ENCODE measurements at places on chromosomes 6 and 20.

DNA sequence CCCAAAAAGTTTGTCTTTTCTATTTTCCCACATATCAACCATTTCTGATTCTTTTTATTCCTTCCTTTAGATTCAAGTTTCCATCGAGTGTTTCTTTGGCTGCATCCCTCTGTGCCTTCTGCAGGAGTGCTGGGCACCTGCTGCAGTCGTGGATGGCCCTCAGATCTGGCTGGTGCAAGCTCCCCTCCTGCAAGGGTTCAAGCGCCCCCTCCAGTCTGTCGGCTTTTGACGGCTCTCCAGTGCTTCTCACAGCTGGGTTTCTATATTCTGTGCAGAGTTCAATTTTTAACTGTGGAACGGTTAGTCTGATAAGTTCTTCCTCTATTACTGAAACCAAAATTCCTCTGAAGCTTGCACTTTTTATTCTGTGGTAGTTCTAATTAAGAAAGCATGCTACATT, 132.1 kb downstream of the HUS1B start:
- no peak for DNase-seq

DNA sequence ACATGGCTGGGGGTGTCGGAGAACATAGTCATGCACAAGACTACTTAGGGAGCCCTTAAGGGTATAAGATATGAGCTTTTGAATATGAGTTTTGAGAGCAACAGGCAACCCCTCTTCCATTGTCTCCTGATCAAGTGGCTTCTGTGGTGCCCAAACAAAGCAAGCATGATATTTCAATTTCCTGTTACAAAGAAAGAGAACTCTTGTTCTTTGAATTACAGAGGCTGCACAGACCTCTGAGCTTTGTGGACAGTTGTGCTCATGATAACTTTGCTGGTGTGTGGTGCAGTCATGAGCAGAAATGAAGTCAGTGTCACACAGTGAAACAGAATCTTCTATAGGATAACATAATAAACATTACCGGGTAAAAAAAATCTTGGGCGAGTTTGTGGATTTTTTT, 66.8 kb upstream of the THEMIS start:
- no peak for DNase-seq

DNA sequence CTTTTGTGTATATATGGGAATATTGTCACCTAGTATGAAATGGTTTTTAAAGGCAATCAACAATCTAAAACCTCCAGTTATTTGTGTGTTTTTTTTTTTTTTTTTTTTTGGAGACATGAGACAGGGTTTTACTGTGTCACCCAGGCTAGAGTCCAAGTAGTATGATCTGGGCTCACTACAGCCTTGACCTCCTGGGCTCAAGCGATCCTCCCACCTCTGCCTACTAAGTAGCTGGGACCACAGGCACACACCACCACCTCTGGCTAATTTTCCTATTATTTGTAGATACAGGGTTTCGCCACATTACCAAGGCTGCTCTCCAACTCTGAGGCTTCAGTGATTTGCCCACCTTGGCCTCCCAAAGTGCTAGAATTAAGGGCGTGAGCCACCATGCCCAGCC, 349.9 kb downstream of the UTRN start:
- no peak for DNase-seq

DNA sequence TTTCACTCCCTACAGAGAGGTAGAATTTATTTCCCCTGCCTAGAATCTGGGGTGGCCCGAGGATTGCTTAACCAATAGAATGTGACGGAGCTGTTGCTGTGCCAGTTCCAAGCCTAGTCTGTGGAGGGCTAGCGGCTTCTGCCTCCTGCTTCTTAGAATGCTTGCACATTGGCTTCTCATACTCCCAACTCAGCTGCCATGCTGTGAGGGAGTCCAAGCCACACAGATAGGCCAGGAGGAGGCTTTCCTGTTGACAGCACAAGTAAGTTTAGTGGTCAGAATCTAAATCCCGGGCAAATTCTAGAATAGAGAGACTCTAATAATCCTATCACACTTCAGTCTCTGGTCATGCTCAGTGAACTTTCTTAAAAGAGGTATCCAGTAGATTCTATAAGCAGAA, 57.5 kb upstream of the SNRPB2 start:
- no peak for DNase-seq

DNA sequence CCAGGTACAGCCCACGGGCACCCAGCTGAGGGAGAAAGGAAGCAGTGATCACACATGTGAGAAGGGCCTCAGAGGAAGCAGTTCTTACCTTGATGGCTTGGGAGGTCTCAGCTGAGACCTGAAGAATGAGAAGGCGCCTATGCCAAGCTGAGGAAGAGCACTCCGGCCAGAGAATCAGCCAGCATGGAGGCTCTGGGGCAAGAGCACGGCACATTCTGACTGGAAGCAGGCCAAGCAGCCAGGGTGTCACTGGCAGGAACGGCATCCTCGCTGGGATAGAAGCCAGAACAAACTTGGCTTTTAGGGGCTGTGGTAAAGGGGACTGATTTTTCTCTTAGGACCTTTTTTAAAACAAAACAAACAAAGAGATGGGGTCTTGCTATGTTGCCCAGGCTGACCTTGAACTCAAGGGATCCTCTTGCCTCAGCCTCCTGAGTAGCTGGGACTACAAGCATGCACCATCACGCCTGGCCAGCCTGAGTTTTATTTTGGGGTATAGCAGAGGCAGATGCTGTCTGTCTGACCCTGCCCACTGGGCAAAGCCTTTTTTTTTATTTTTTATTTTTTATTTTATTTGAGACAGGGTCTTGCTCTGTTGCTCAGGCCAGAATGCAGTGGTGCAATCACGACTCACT, 17.6 kb downstream of the GHRH start:
- DNase-seq = no peak

GRCh38 chr6:157542414-157543160, 161.6 kb downstream of the ZDHHC14 start:
- DNase-seq = no peak

DNA sequence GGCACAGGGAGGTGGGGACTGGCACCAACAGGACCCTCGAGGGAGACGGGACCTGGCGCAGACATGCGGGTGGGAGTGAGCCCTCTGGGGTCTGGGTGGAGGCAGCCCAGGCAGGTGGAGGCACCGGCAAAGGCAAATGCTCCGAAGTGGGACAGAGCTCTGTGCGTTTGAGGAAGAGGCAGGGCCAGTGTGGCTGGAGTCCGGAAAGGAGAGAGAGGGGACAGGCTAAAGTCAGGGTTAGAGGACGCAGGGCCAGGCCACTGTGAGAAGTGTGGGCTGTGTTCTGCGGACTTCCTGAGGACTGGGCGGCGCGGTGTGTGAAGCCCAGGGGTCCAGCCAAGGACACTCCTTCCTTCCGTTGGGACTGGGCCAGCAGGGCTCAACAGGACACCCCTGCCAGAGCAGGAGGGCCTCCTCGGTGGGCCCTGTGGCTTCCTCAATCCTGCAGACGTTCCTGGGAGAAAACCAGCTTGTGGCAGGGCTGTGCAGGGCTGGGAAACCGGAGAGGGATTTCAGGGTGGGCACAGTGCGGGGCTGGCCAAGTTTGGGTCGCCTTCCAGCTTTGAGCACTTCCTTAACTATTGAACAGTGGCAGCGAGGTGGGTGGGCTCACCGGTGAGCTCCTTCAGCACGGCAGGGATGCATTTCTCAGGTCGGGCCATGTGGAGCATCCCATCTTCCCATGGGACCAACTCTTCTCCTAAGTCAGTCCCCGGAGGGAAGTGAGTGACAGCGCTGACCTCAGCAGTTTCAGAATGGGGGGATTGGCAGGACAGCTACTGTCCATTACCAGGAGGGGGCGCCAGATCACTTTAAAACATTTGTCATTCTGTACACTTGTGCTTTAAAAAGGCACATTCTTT, 22.5 kb downstream of the MOCS3 start:
- no peak for DNase-seq

- no peak for DNase-seq
Observed at GRCh38 chr6:155023717-155024116, 28.6 kb downstream of the TIAM2 start.

GRCh38 chr6:125658136-125658535, 91.3 kb upstream of the HEY2 start:
- no peak for DNase-seq

DNA sequence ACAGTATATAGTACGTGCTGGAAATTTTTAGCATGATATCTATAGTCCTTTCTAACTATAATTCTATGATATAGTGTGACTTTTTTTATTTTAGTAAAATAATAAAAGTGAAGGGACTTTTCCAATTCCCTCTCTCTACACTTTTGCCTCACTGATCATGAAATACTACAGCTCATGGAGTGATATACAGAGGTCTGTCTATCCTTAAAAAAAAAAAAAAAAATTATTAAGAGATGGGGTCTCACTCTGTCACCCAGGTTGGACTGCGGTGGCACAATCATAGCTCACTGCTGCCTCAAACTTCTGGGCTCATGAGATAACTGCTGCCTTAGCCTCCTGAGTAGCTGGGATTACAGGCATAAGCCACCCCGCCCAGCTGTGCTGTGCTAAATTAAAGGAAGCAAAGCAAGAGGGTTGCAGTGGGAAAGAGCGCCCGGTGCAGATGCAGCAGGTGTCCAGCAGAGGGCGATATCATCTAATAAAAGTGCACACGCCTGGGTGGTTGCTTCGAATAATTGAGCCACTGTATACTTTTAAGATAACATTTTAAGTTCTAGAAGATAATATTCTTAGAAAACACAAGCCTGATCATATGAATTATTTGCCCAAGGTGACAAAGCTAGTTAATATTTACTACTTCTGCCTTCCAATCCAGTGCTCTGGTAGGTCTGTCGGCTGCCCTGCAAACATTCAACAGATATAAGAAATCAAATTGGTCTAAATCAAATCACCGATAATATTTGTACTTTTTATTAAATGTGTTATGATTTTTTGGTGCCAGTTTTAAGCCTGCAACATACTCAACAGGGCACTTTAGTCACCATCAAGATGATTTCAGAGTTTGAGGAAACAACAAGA, 94.9 kb upstream of the NT5E start:
- no peak for DNase-seq

GRCh38 chr6:44049163-44049988, 77.9 kb downstream of the MRPL14 start:
- no peak for DNase-seq

DNA sequence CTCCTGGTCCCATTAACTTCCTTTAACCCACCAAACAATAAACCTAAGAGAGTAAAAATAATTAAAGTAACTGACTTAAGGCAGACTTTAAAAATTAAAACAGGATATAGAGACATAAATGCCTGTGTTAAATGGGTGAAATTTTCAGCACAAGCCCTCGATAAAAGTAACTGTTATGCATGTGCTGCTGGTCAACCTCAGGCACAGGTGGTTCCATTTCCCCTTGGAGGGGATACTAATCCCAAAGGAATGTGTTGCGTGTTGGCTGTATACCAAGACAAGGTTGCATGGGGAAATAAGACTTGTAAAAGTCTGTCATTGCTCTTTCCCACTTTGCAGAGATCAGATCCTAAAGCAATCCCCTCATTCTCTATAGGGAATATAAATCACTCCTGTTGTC, 25.8 kb downstream of the HLA-A start:
- no peak for DNase-seq

DNA sequence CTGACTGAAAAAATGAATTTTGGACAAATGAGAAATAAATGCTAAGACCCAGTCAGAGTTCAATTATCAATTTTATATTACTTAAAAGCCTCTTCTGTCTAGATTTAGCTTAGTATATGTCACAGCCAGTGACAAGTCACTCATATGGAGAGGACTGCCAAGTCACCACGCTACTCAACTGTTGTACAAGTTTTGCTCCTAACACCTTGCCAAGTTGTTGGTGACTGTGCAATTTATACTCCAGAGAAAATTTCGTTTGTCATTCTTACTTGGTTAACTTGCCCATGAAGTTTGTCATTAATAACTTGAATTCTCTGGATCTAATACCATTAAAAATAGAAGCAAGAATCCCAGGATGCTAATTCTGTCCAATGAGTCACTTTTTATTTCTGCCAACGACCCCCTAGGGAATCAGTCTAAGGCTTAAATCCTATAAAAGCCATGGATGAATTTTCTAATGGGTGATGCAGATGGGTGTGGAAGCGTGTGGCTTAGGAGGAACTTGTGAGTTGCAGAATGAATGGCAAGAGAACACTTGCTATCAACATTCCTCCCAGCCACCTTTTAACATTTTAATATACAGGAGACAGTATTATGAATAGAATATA, 30.4 kb upstream of the FBXO30 start:
- no peak for DNase-seq

DNA sequence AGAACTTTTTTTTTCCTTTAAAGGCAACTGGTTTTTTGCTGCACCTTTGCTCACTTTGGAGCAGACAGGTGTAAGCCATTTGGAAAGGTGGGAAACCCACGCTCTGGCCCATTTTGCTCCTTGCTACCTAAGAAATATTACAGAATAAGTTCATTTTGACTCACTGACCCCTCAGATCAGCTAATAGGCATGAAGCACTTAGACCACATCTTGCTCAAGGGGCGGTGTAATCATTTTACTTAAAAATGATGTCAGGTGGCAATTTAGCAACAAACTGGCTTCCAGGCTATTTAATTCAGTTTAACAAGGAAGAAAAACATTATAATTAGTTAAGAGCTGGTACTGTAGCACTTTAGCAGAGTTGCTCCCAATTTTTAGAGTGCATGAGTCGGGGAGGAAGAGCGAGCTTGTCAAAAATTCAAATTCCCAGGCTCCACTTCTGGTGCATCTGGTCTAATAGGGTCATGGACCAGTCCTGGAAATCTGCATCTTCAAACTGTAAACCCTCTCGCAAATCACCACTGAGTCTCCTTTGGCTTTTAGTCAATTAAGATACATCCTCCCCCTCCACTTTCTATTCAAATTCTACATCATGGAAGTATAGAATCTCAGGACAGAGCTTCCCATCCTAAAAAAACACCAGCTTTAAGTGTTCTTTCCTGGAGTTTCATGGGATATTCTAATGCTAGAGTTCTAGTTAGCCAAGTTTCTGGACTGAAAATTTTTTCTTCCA, 38.2 kb downstream of the JAG1 start:
- DNase-seq = no peak

- no peak for DNase-seq
Observed at GRCh38 chr6:159376516-159377158, 207.4 kb downstream of the FNDC1 start.

- DNase-seq = no peak
Observed at GRCh38 chr6:47464052-47464451, 13.5 kb upstream of the CD2AP start.

DNA sequence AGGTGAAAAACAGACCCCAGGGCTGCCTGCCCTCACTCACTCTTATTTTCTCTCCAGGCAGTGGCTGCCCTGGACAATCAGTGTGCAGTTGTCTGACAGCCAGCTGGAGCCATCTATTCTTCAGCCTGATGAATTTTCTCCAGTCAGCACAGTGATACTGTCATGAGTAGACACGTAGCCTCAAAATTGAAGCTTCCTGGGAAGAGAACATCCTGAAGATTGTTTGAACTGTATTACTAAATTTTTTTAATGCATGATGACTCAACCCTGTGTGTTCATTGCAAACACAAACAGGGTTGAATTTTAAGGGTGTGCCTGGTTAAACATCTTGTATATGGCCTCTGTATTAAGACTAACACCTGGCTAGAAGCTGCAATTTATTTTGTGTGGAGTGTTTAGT, 49.8 kb upstream of the STXBP5 start:
- no peak for DNase-seq

GRCh38 chr6:16752206-16752866, 8.9 kb downstream of the ATXN1 start:
- no peak for DNase-seq

All from cortex of kidney (tissue), 1 donor.